Stimulated activated CD8-positive, alpha-beta memory T cell treated with anti-CD3 and anti-CD28 coated beads, Interleukin-15, amount 100 ng/mL, for 24 hours (primary cell): ENCODE measurements at places on chromosomes 3 and 15.

DNA sequence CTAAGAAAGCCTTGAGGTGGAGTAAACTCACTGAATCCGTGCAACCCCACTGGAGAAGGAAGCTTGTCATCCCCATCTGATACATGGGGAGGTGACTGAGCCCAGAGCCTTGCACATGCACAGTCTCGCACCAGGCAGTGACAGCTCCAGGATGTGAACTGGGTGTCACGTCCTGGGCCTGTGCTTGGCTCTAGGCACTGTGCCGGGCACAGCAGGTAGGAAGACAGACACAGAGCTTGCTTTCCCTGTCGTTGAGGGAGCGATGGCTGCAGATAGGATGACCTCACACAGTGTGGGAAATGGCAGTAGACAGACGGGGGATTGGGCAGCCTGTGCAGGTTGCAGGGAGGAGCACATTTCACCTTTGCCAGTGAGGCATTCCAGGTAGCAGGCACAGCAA is 12.2 kb upstream of the ATP2B2 start:
- DNase-seq, result no peak

DNA sequence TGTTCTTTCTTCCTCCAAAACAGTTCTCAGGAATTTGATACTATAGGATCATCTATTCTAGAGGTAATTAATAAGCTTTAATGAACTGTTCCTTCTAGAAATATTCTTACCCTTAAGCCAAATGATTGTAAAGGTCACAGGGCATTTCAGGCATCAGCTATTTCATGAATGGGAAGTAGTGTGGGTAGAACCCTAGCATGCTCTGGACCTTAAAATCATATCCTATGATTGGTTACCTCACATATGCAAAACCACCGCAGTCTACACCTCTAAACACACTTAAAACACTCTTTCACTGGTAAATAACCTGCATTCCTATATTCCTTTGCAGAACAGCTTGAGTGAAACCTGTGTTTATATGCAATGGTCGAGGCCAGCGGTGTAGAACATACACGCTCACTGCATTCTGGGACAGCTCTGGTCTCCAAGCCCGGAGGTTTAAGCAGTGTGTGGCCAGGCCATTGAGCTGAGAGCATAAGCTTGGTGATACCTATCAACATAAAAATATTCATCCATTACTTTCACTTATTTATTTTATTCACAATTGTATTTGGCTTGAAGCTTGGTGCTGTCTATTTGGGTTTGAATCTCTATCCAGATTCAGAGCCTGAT is 87.7 kb upstream of the RASGRP1 start:
- DNase-seq, result no peak

GRCh38 chr3:188906236-188906635 is 265.5 kb upstream of the TPRG1 start:
- no peak for DNase-seq

GRCh38 chr3:188350961-188351360 is 197.0 kb downstream of the LPP start:
- DNase-seq, result no peak

- DNase-seq, result no peak
Observed at GRCh38 chr3:127091376-127091775, 101.6 kb upstream of the PRR23E start.

- no peak for DNase-seq
Observed at GRCh38 chr3:174000675-174001074, 603.1 kb downstream of the NLGN1 start.

DNA sequence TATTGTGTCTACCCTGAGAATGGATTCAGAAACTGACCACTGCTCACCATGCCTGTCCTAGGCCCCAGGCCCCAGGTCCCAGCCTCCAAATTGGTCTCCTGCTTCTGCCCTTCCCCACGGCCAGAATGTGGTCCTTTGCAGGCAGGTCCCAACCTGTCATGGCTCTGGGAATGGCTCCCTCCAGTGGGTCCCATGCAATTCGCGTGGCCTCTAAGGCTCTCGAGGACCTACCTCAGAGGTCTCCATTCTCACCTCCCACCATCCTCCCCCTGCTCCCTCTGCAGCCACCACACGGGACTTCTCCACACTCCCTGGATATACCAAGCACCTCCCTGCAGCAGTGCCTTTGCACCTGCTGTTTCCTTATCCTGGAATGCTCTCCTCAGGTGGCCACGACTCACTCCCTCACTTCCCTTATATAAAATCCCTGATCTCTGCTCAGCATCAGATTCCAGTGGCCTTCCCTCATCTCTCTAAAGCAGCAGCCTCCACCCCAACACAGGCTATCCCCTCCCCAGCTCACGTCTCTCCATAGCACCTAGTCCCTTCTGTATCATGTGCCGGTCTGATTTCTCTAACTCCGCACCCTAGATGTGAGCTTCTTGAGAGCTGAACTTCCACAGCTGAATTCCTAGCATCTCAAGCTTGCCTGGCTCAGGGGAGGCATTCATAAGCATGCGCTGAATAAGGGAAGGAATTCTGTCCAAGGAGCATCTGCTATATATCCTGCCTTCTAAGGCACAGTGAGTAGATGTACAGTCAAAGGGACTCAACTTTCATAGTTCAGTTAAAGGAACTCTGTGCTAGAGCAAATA is 56.9 kb downstream of the ARRDC4 start:
- DNase-seq, result no peak

- DNase-seq, result no peak
Observed at GRCh38 chr3:187069857-187070516, 69.3 kb downstream of the RPL39L start.

DNA sequence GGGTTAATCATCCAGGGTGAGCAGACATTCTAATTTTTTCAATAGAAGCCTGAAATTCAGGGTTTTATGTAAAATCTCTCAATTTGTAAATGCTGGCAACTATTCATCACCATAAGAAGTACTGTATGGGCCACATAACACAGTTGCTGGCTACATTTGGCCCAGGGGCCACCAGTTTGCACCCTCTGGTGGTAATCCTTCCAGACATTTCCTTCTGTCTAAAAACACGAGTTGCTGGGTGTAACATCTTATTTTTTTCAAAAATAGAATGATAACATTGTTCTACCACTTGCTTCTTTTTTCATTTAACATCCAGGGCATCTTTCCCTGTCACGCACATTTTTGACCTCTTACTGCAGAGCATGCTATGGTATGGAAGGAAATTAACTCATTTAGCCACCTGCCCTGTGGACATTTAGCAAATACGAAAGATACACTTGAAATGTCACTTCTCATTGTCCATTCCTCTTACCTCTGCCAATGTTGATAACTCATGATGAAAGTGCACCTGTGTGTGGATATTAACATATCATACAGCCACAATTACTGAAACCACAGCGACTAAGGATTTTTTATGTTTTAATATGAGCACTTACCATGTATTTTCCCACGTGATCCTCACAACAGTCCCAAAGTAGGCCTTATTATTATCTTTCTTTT is 117.5 kb upstream of the ARHGEF3 start:
- no peak for DNase-seq

DNA sequence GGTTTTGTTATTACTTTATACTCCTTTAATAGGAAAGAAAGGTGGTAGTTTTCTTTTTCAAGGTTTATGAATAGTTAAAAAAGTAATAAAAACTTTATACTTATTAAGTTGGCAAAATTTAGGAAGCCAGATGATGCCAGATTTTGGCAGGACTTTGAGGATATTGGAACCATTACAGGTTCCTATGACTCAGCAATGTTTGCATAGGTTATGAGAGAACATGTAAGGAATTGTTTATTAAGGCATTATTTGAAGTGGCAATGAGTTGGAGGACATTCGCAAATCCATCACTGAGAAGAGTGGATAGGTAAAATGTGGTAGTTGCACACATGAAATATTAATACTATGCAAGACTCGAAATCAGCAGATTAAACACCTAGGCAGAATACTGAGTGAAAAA is 29.9 kb downstream of the CDAN1 start:
- no peak for DNase-seq

- DNase-seq, result no peak
Observed at GRCh38 chr3:27165321-27165721, 203.9 kb downstream of the NEK10 start.

DNA sequence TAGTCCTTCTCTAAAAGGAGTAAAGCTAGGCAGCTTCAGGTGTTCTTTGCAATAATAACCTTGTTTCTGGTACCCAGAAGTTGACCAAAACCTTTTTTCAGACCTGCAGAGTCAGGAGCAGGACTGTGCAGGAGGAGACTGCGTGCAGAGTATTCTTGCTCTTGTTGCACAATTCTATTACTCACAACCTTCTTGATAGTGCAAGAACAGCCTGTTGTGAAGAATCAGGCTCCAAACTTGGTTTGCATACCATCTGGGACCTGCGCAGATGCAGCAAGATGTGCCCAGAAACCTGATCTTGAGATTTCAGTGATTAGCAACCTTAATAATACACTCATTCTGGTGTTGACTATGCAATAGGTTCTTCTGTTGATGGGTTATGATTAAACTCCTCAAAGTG is 111.9 kb downstream of the ATG7 start:
- no peak for DNase-seq

DNA sequence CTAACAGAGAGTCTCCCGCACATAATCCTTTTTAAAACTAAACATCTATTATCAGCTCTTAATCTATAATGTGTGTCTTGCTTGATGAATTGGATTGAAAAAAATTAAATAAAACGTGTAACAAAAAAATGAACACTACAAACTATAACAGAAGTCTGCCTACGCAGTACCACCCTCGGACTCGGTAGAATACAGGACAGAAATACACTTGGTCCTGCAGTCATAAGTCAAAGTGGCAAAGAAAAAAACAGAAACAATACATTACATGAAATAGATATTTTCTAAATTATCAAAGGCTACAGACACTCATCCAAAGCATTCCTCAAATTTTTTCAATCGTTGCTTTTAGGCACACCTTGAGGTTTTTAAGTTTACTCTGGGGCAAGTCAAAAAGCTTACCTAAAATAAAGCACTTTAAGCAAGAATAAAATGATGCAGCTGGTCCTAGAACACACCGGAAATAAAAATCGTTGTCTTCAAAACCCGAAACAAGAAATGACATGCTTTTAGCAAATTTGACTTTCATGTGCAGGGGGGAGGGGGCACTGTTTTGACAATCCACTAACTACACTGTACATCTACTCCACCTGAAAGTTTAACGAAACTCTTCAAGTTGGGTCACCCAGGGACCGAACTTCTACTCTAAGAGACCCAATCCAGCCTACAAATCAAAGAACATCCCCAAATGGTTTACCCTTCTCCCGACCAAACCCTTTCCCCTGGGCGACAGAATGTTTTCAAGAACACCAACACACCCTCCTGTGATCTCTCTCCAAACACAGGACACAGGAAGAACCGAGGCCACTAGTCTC is 1.3 kb downstream of the ADAM10 start:
- no peak for DNase-seq

GRCh38 chr3:78978037-78978436 is 789.8 kb downstream of the ROBO1 start:
- DNase-seq, result no peak

DNA sequence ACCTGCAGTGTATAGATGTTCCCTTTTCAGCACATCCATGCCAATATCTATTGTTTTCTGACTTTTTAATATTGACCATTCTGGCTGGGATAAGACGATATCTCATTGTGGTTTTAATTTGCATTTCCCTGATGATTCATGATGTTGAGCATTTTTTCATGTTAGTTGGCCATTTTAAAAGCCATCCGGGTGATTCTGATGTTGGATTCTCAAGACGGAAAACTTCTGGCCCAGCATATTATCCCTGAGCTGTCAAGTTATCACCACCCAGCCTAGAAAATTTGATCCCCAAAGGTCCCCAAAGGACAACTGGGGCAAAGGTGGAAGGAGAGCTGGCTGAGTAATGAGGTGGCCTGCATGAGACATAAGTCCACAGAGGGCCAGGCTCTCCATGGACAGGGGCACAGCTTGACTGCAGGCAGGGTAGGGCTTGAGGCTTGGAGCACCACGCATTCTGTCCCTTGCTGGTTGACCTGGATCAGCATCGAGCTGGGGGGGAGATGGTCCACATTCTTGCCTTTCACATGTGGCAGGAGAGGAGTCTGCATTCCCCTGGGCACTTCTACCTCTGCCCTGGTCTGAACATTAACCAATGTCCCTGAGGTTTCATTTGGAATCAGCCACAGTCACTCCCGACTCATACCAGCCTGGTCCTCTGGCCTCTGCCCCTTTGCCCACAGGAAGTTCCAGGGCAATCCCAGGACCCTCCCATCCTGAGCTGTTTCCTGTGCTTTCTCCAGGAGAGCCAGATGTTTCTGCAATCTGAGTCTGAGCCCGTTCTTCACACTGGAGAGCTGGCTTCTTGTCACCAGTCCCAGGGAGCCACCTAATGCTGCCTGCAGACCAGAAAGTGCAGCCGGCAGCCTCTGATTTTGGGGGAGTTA is 69.2 kb downstream of the ISG20 start:
- DNase-seq, result no peak

DNA sequence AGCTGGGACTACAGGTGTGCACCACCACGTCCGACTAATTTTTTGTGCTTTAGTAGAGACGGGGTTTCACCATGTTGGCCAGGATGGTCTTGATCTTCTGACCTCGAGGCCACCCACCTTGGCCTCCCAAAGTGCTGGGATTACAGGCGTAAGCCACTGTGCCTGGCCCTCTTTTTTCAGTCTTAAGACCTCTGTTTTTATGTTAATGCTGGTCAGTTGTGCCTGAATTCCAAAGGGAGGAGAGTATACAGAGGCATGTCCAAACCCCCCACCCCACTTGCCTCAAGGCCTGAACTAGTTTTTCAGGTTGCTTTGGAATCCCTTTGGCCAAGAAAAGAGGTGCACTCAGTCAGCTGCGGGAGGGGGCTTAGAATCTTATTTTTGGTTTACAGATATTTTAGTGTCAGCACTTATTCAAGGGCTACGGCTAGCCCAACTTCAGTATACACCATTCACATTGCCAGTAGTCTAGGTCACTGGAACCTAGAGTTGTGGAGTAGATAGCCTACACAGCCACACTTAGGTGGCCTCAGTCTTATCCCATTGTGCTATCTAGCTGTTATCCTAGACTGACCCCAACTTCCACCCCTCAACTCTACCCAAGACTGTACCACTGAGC is 128.0 kb upstream of the TPM1 start:
- DNase-seq, result no peak

DNA sequence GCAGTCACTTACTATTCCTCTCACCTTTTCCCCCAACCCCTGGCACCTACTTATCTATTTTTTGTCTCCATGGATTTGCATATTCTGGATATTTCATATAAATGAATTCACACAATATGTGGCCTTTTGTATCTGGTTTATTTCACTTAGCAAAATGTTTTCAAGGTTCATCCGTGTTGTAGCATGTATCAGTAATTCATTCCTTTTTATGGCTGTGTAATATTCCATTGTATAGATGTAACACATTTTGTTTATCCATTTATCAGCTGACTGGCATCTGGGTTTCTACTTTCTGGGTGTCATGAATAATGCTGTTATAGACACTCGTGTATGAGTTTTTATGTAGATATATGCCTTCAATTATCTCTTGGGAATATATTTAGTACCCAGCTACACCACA is 5.8 kb downstream of the MNS1 start:
- DNase-seq, result no peak

- DNase-seq, result no peak
Observed at GRCh38 chr15:59330649-59331048, 42.0 kb downstream of the MYO1E start.

DNA sequence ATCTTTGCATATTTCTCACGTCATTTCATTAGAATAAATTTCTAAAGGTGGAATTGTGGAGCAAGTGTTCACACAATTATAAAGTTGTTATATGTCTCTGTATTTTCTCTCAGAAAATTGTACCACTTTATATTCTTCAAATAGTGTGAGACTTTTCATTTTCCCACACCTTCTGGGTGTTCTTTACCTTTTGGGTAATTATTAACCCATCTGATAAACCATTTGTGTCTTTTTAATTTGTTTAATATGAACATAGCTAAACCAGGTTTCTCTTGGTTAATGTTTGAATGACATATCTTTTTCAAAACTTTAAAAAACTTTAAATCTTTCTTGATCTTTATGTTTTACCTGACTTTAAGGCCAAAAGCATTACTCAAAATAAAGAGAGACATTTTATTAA is 40.5 kb downstream of the DZIP3 start:
- DNase-seq, result no peak
